ENCODE measurements at places on chromosomes 3 and 15.

DNA sequence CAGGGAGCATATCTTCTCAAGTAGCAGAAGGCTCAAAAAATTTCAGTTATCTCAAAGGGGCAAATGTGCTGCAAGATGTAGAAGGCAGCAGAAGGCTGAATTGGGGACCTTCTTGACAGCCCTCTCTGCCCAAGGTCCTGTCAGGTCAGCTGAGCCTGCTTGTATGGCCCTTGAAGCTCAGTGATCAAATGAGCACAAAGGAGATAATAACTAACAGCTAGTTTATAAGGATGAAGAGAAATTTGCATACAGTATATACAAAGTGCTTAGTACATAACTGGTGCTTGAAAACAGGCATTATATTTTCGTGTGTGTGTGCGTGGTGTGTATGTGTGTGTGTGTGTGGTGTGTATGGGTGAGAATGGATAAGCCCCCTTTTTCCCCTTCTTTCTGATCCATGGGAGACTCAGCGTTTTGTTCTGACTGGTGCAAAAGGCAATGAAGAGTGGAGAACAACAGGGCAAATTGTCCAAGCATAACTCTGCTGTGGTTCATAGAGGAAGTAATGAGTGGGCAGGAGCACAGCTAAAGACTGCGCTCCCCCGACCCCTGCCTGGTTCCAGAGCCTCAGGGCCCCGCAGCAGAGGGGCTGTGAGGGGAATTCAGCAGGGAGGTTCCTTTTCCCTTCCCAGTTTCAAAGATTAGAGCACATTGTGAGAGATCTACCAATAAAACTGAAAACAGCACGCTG, 356.8 kb upstream of the NR2F2 start:
- no peak for DNase-seq

GRCh38 chr15:90906181-90906849, 3.2 kb downstream of the MAN2A2 start:
- DNase-seq: no peak

DNA sequence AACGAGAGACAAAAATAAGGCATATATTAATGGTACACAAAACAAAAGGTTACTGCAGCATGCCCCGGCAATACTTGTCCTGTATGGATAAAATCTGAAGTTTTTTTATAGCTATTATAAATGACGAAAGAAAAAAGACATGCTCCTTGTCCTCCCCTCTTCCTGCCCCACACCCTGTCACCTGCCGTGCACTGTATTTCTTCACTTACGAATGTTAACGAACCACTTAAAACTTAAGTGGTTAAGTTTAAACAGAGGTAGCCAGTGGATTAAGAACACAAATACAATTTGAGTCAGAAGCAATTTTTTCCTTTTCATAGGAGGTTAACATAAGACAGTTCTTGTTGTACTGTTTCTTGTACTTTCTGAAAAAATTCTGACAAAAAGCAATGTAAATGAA, 799.1 kb upstream of the NECTIN3 start:
- no peak for DNase-seq

- DNase-seq: no peak
Measured at GRCh38 chr3:15404767-15405166, 22.6 kb downstream of the METTL6 start.

GRCh38 chr3:97680210-97680609, 84.3 kb upstream of the ARL6 start:
- no peak for DNase-seq

GRCh38 chr3:105323274-105323599, 43.5 kb upstream of the ALCAM start:
- no peak for DNase-seq

GRCh38 chr3:41792806-41793205, 169.1 kb downstream of the ULK4 start:
- no peak for DNase-seq

DNA sequence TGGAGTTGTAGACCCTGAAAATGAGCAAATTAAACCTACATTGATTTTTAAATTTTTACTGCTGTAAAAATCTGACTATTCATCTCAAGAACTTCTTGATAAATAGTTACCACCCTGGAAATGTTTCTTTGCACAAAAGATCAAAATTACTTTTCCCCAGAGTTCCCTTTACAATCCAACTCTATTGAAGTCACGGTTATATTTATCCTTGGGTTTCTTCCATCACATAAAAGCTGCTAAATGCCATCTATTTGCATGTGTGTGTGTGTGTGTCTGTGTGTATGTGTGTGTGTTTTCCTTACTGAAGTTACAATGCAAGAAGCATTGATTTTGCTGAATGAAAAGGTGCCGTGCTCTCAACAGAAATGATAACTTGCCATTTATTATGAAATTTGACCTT, 1273.0 kb downstream of the ROBO2 start:
- DNase-seq: no peak

GRCh38 chr3:72558001-72558400, 290.2 kb downstream of the SHQ1 start:
- DNase-seq: no peak
